DMS 273 treated with DMSO at 0.1 percent for 48 hours (cell line): ENCODE measurements at places on chromosomes 13 and 19.

- DNase-seq, result no peak
Measured at GRCh38 chr13:23141964-23142363, 38.8 kb upstream of the SGCG start.

GRCh38 chr13:28528848-28529247 lies 33.9 kb upstream of the FLT1 start:
- no peak for DNase-seq

DNA sequence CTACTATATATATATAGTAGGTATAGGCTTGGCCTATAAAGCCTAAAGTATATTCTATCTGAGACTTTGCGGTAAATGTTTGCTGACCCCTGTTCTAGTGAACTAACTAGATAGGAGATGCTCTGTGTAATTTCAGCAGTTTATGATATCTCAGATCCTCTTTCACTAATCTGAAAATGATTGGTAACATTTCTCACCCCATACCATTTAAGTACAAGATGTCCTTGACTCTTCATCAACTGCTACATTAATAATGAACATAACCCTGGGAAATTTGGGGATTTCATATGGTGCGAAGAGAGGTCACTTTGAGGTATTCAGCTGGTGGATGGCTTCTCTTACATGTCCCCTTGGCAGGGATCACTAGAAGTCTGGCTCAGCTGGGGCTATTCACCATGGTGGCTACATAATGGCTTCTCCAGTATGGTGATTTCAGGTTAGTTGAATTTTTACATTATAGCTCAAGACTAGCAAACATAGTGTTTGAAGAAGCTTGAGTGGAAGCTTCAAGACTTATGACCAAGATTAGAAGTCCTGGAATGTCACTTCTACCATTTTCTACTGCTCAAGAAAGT lies 103.6 kb upstream of the MYCBP2 start:
- DNase-seq, result no peak

- DNase-seq, result no peak
Measured at GRCh38 chr13:53694814-53695532, 666.4 kb downstream of the OLFM4 start.

- DNase-seq, result peak; percentile 51
Measured at GRCh38 chr19:45250832-45251451, at the start of gene MARK4. TSS of gene MARK4 (plus strand) at chr19:45251271. CDS start at chr19:45251589, 318 bp downstream.

- DNase-seq, result no peak
Measured at GRCh38 chr19:47104680-47105079, 8.9 kb downstream of the ZC3H4 start.
